ENCODE measurements at places on chromosomes 3 and 15.

DNA sequence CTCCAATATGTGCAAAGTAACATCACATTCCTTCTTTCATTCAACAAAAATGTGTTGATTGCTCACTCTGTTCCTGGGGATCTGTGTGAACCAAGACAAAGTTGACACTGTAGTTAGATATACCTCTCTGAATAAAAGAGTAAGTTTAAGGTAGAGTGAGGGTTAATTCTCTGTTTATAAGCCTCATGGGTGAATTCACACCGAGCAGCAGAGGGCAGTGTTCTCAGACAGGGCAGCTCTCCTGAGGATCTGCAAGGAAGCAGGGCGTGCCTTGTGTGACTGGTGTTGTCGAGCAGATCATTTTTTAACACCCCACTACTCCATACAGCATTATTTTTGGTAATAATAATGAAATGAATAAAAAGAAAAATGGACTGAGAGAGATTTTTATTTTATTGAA is 34.4 kb downstream of the PAQR9 start:
- DNase-seq, result peak; percentile 84

DNA sequence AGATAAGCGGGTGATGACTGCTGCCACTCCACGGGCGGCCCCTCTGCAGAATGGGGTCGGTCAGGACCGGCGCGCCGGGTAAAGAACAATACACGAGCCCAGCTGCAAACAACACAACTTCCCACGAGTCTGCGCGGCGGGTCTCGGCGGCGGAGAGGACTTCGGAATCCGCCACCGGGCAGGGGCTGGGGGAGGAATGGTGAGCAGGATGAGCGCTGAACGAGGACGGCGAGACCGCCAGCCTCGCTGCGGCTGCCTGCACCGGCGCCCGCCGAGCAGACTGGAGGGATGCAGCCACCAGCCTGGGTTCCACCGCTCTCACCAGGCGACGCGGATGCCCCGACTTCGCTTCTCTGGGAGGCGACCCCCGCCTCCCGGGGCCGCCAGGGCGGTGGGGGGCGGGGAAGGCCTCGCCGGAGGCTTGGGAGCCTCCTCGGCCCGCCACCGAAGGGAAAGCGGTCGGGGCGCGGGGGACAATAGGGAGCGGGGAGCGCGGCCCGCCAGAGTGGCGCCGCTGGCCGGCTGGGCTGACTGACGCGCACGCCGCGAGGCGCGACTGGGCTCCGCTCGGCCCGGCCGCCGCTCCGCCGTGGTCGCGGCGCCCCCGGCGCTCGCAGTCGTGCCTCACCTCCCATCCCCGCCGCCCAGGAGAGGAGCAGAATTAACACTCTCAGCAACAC is 515 bp downstream of the ADAM10 start:
- peak; percentile 79 for DNase-seq

- DNase-seq, result no peak
Measured at GRCh38 chr3:111954228-111954990, 24.4 kb upstream of the ABHD10 start.

- DNase-seq, result peak; percentile 30
Measured at GRCh38 chr3:193795062-193795690, 202.2 kb downstream of the OPA1 start.

DNA sequence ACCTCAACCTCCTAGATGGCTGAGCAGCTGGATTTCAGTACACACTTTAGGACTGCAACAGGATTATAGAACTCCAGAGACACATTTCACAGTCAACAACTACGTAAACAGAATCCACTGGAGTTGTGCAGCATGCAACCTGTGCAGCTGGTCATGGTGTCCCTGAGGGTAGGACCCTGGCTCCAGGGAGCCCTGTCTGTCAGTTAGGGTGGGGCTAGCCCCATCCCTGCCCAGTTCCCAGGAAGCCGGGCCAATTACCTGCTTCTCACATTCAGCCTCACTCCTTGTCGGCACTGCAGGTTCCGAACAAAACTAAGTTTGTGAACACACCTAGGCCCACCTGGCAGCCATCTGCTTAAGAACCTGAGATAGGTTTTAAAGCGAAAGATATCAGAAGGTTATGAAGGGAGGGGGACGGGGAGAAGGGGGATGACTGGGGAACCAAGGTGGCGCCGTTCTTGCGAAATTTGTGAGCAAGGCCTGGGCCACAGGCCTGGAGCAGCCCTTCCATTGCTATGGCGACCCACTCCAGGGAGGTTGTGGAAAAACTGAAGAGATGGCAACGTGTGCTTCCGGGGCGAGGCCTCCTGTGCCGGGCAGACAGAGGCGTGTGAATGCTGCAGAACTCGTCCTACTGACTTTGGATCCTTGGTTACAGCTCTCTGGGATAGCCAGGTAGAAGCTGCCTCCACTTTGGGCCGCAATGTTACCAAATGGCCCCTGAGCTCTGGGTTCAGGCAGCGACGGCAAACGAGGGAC is 25.3 kb downstream of the ACSBG1 start:
- DNase-seq, result no peak

- DNase-seq, result peak; percentile 71
Measured at GRCh38 chr3:6799264-6799915, 61.5 kb upstream of the GRM7 start.

DNA sequence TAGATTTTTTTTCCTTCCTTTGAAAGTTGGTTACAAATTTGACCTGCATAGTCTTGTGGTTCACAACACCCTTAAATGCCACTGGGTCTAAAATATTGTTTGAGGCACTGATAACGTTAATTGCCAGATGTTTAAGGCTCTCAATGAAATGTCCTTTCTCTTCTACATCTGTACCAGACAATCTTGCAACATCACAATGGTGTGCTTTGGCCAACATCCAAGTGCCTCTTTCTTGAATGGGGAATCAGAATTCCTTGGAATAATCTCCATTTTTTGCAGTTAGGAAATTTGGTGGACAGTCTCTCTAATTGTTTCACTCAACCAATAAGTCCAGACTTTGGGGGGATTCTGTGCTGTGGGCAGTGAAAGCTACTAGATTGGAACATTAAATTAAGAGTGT is 26.0 kb upstream of the PEX5L start:
- no peak for DNase-seq

- DNase-seq, result no peak
Measured at GRCh38 chr3:47678446-47679338, 100.0 kb upstream of the CSPG5 start.

GRCh38 chr3:112888381-112889085 is 41.9 kb upstream of the CD200R1L start:
- DNase-seq, result no peak

GRCh38 chr3:16545413-16546185 is 32.1 kb upstream of the RFTN1 start:
- no peak for DNase-seq

- DNase-seq, result peak; percentile 63
Measured at GRCh38 chr15:68558318-68559305, 20.2 kb upstream of the CORO2B start.

- no peak for DNase-seq
Measured at GRCh38 chr15:27899583-27900285, 199.4 kb downstream of the OCA2 start.

DNA sequence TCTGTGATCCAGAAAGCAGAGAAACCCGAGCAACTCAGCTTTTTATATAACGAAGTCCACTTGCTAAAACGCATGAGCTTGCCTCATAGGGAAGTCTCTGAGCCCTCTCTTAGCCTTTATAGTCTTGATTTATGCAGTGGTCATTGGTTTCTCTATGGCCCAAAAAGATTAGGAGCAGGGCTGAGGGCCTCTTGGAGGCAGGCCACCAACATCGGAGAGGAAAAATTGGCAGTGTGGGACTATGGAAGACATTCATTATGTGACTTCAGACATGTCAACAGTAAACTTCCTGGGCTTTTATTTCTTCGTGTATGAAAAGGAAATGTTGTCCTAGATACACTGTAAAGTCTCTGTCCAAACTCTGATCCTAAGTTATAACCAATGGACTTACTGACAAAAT is 13.5 kb downstream of the RAB8B start:
- no peak for DNase-seq

- no peak for DNase-seq
Measured at GRCh38 chr15:74868059-74868458, 5.1 kb downstream of the SCAMP2 start.

DNA sequence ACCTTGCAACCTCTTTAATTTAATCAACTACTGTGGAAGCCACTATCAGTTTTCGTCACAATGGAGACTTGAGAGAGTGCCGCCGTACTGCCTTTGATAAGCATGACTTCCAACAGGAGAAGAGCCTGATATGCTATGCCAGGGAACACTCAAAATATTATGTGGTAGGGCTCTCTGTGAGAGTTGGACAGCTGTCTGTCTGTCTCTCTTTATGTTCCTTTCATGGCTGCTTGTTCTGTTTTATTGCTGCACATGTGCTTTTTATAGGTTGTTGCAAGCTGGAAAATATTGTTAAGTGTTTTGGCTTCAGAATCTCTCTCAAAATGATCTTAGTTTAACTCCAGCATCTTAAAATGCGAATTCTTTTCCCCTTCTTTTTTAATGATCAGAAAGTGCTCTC is 249.4 kb upstream of the RARB start:
- no peak for DNase-seq

- DNase-seq, result peak; percentile 60
Measured at GRCh38 chr3:166052440-166052839, 215.2 kb upstream of the BCHE start.

DNA sequence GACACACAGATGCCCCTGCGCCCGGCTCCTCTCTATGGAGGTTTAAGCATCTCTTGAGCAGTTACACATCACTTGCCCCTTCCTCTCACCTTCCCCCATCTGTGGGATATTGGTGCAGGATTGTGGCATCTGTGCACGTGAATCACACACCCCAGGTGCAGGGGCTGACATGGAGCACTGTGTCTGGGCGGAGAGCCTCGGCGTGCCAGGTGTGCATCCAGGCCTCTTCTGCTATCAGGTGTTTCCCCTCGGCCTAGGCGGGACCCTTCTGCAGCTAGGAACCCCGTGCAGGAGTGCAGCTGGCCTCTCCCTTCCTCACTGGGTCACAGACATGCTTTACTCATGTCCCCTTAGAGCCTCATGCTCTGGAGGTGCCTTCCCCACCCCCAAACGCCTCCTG is 33.4 kb upstream of the MUC13 start:
- no peak for DNase-seq

- DNase-seq, result no peak
Measured at GRCh38 chr3:131326307-131326706, 55.3 kb upstream of the NUDT16 start.

- no peak for DNase-seq
Measured at GRCh38 chr3:60504827-60505457, 746.3 kb downstream of the FHIT start.

DNA sequence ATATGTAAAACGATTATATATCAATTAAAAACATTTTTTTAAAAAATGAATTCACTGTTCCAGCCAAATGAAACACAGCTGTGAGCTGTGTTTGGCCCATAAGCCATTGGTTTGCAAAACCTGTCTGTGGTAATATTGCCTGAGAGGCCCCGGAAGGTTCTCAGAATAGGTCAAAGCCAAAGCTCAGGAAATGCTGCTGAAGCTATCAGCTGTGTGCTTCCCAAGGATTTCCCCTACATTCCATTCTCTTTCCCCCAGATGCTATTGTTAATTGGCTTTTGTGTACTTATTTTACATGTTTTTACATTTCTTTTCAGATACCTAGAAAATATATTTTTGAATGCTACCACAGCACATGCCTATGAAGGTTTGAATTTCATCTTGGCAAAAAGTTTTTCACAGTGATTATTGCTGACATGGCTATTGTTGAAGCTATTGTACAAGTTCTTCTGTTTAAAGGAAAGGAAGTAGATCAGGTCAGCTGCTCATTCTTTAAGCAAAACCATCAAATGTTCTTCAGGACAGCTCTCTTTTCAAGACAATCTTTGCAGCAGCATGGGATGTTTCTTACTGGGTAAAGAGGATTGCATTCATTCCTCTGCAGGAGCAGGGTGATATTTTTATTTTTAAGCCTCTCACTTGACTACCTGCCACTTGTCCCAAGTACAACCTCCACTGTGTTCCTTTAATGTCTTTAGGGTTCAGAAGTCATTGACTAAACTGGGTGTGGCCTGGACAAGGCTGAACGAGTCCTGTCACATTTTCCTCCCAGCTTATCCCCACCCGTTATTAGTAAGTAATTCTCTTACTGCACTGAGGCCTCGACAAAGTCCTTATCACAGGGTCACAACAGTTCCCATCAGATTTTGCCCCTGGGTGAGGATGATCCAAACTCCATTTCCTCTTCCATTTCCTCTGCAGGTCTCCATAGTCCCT is 26.3 kb upstream of the BNC1 start:
- DNase-seq, result no peak

GRCh38 chr3:117120014-117120413 is 410.4 kb downstream of the TUSC7 start:
- DNase-seq, result no peak

DNA sequence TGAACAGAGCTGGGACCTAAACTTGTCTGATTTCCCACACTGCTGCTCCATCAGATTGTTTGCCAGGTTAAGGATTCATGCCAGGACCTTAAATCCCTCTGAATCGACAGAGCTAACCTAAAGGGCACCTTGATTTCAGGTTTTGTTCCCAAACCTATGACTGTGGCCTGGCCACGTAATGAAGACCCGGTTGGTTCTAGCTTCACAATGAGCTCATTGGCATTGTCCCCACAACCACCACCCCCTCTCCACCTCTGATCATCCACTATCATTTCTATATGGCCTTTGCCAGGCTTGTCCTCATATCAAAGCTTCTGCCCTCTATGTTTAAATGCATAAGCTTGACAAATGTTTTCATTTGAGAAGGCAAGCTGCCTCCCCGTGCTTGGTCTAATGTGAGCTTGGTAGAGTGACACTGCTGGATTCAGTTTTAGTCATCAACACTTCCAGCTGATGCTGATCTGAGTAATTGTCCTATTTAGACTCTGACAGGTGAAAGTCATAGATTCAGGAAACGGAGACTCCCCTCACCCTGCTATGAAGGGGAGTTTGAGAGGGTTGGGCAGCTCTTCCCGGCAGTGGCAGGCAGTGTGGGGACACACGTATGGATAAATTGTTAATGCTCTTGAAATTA is 407.1 kb upstream of the CFAP20DC start:
- no peak for DNase-seq

DNA sequence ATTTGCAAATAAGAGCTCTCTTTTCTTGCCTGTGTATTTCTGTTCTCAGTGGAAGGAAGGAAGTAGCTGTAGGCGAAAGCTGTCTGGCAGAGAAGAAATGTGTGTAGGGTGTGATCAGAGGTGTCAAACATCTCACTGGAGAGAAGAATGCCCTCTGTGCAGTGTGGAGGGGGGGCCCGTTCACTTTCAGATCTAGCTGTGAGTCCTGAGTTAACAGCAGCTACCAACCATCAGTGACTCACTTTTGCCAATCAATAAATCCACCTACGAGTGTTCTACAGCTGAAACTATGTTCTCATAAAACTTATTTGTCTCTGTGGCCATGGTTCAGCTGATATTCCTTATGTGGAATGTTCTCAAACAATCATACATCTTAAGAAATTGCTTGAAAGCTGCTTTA is 103.7 kb downstream of the FRMD4B start:
- DNase-seq, result no peak

- DNase-seq, result no peak
Measured at GRCh38 chr3:141482245-141482922, 4.4 kb upstream of the RASA2 start.

GRCh38 chr15:69499521-69500211 is 47.0 kb downstream of the RPLP1 start:
- DNase-seq, result peak; percentile 48

GRCh38 chr15:80411788-80412288 is 7.7 kb downstream of the ARNT2 start:
- no peak for DNase-seq

- peak; percentile 81 for DNase-seq
Measured at GRCh38 chr3:49717959-49718857, 1.3 kb downstream of the AMIGO3 start.

- no peak for DNase-seq
Measured at GRCh38 chr3:16935781-16936180, 51.0 kb downstream of the PLCL2 start.
